ENCODE measurements at places on chromosomes 1 and 21.

DNA sequence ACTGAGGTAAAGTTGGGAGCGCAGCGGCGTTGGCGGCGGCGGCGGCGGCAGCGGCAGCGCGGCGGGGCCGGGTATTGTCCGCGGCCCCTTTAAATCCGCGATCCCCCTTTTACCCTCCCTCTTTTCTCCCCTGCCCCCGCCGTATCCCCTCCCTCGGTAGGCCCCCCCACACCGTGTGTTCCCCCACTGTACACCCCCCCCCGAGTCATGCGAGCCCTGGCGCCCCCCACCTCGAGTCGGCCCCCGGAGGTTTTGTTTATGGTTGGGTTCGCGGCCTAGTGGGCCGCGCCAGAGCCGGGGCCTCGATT lies 169 bp downstream of the UBAP2L start:
- DNase-seq = no peak

- no peak for DNase-seq
Measured at GRCh38 chr1:222040121-222040805, 298.4 kb upstream of the DUSP10 start.

DNA sequence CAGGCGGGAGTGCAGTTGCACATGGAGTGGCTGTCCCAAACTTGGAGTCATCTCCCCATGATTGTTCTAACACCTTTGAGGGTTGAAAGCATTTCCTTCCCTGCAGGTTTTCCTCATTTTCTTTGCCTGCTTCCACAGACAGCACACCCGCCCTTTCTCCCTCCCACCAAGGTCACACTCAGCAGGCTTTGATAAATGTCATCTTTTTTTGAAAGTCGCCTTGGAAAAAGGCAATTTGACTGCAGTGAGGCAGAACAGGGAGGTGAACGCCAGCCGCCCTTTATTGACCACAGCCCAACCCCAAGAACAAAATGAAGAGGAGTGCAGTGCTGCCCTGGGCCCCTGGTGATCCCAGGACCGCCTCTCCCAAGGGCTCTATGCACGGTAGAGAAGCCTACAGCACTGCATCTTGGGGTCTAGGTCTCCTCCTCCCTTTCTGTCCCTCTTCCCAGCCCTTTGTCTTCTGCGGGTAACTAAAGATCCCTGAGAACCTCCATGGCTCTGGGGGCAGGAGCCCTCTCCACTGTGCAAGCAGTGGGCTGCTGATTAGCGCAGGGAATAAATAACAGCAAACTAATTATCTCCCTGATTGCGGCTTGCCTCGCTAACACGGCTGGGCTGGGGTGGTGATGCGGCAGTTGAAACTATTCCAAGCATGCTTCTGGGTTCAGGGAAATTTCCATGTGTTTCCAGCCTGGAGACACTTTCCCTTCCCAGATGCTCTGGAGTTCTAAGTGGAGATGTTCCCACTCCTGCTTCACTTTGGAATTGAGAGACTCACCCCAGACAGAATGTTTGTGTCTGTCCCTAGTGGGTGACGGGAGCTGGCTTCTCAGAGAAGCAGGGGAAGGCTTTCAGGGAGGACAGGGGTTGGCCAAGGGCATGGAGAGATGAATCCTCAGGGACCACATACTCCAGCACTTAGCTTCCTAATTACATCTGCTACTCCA lies 11.8 kb upstream of the AMIGO1 start:
- DNase-seq = no peak

DNA sequence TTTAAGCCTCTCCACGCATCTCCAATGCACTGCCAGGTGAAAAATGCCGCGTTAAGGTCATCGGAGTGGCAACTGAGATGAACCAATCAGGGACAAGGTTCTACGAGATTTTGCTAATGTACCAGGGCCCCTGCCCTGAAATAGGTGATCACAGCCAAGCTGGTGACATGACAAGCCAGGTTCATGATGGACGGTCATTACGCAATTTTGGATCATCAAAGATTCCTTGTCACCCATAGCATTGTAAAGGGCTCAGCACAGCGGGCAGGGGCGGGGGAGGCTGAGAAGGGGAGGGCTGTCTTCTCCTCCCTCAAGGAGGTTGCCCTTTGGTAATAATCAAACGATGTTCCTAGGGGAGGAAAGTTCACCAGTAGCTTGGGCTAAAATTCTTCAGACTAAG lies 475.5 kb downstream of the NPHP4 start:
- DNase-seq = no peak

DNA sequence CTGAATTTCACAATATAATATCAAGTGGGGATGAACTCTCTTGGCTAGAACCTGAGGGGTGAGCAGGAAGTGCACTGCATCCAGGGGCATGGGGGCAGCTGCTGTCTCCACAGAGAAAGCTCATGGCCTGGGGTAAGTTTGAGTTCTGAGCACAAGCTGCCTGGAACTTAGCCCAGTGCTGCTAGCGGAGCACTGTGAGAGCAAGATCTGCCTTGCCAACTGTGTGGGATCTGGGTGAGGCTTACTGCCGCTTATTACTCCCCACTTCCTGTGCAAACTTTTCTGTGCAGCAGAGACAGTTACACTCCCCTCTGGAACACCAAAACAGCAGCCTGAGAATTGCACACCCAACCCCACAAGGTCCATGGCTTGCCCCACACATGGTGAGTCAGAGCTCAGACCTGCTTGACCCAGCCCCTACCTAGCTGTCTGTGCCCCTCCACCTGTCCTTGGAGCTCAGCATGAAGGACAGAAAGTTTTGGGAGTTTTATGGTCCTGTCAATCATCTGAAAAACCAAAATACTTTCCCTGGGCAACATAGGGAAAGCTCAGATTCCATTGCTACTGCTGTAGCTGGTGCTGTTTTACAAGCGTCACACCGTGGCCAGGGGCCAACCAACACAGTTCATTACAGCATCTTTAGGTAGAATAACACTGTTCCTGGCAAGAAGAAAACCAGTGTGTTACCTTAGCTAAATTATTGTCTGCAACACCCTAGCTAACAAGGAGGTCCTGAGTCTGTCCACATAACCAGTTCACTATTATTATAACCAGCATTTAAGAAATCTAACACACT lies 762.1 kb upstream of the NEGR1 start:
- no peak for DNase-seq

DNA sequence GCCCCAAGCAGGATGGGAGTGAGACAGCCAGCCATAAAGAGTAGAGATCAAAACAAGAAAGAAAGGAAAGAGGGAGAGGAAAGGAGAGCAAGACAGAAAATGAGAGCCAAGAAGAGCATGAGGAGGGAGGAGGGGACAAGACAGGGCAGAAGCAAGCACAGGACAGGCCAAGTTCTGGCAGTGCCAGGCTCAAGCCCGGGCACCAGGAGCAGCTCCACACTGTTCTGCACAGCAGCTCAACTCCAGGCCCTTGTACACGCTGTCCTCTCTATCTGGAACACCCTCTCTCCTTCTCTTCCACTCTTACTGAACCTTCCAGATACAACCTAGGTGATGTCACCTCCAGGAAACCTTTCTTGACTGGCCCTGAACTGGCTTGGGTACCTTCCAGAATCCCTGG lies 11.7 kb downstream of the IFFO2 start:
- DNase-seq = no peak

- DNase-seq = no peak
Measured at GRCh38 chr1:25713961-25714360, 86.0 kb upstream of the SELENON start.

- DNase-seq = no peak
Measured at GRCh38 chr1:102032534-102032933, 35.8 kb upstream of the OLFM3 start.

GRCh38 chr1:215704089-215704860 lies 137.2 kb downstream of the KCTD3 start:
- no peak for DNase-seq

GRCh38 chr21:37863842-37864241 lies 52.4 kb downstream of the KCNJ6 start:
- no peak for DNase-seq

- no peak for DNase-seq
Measured at GRCh38 chr1:15056515-15057285, 96.8 kb upstream of the TMEM51 start.

All from OCI-LY7 (cell line).